ENCODE measurements at places on chromosomes 7 and 10.

- DNase-seq = no peak
Observed at GRCh38 chr7:74464931-74465886, 11.5 kb downstream of the GTF2IRD1 start.

GRCh38 chr7:18343047-18343446 lies 152.5 kb upstream of the HDAC9 start:
- DNase-seq = no peak

- no peak for DNase-seq
Observed at GRCh38 chr10:49089152-49089551, 26.2 kb downstream of the VSTM4 start.

DNA sequence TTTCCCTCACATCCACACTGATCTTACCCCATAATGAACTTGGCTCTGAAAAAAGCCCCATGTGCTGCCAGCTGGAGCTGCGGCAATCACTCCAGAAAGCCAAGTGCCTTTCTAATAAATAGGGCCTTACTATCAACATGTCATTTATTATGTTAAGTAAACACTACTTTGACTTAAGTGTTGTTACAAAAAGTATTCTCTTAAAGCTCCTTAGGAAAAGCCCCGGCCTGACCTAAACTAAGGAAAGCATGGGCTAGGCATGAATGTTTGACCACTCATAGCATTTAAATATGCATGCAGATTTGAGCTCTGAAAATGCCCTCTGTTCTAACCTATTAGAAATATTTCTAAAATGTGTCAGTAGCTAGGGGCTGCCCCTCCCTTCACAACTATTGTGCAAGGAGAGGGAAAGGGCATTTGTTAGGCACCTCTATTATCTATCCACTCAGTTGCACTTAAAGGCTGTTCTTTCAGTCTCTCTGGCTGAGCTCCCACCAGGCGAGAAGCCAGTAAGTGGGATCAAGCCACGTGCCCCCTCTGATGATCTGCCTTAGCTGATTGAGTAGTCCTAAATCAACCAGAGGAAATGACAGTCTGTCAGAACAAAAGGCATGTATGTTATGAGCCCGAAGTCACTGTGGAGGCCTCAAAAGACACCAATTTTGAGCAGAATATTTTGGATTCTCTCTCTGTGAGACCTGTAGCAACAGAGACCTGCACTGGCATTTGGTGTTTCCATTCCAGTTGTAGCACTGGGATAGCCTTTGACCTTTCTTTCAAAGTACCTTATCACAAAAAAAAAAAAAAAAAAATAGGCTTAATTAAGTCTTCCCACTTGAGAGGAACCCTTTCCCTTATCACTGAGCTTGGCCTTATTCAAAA lies 77.1 kb downstream of the ITGB8 start:
- DNase-seq = no peak

DNA sequence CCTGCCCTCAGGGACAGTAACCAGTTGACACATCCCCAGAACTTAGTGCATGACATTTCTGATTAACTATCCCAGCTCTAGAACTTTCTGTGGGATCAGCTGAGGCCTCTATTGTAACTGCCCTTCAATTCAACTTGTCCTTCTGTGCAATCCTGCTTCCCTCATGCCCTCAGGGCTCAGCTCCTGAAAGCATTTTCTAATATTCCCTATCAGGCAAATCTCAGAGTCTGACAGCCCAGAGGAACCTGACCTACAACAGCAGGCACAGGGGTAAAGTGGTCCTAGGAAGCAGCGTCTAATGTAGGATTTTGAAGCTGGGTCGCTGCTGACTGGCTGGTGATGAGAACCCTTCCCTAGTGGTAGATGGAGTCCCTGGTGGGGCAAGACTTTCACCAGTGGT lies 13.6 kb upstream of the STN1 start:
- DNase-seq = no peak

- peak; percentile 36 for DNase-seq
Observed at GRCh38 chr10:99913831-99914235, 95.9 kb downstream of the DNMBP start.

GRCh38 chr10:73774637-73775036 lies 7.2 kb upstream of the CHCHD1 start:
- DNase-seq = no peak
